ENCODE measurements at places on chromosomes 6 and 20.

DNA sequence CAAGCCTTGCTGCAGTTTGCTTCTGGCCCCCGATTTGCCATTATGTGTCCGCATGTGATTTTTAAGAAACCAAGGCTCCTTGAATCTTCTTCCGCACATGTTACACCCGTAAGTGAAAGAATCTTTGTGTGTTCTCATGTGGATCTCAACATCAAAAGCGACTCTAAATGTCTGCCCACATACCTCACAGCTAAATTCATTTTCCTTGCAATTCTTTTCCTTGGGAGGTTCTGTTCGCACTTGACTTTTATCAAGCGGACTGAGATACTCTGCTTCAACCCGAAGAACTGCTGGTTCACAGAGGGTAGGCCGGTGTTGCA lies 11.4 kb downstream of the ZNF217 start:
- no peak for DNase-seq

DNA sequence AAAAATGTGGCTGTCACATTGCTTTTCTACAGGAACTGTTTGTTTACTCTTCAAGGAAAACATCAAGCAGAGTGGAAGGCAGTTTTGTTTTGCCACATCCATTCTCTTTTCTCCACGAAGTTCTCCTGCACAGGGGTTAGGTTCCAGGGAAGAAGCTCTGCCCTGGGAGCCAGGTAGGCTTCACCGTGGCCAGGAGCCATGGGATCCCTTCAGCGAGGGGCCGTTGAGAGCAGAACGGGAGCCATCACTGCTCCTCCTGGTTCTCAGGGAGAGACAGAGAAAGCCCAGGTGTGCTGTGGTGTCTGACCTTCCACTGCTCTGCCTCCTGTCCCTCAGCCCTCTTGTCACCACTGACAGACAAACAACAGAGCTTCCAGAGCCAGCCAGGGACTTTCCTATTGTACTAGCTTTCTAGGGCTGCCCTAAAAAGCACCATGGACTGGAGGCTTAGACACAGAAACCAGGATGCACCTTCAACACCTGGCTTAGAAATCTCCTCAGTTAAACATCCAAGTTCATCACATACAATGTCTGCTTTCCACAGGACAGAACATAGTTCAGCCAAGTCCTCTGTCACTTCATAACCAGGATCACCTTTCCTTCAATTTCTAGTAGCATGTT lies 75.6 kb upstream of the SLC22A23 start:
- no peak for DNase-seq

- DNase-seq: no peak
These were observed 10.8 kb upstream of the ARMC2 start for GRCh38 chr6:108837236-108837971.

DNA sequence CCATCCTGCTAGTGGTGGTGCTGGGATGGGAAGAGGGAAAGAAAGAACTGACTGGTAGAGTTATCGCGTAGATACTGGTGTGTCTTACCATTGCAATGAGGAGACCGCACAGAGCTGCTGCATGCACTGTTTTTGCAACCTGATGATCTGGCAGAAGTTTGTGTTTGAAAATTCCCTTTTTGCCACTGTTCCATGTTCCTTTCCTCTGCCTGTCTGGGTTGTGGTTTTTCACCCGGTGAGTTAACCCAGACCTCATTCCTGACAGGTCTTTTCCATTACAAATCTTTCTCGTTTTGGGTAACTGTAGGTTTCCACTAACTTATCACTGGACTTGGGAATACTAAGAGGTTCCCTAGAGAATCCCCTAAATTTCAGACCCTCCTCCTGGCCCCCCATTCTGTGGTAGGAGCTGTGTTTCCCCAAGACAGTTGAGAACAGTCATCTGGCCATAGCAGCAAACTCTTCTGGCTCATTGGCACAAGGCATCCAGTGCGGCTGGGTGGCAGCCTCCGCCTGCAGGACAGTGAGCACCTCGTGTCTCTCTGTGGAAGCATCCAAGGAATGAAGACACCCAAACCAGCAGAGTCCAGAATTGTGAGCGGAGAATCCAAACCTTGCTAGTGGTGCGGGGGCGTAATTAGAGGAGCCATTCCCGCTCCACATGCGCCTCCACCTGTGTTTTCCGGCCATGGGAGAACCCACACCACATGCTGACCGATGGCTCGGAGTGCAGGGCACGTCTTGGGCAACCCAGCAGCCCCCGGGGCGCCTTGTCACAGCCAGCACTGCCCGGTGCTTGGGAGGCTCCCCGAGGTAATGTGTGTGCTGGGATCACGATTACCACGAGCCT lies 32.8 kb downstream of the ERMARD start:
- DNase-seq: no peak

DNA sequence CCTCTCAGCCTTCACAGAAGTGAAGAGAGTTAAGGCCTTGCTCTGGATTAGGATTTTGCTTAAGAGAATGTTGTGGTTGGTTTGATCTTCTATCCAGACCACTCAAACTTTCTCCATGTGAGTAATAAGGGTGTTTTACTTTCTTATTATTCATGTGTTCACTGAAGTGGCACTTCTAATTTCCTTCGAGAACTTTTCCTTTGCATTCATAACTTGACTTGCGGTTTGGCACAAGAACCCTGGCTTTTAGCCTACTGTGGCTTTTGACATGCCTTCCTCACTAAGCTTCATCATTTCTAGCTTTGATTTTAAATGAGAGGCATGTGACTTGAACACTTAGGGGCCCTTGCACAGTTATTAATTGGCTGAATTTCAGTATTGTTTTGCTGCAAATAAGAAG lies 166.1 kb upstream of the OPRM1 start:
- DNase-seq: no peak

- no peak for DNase-seq
These were observed 3.0 kb downstream of the THBS2 start for GRCh38 chr6:169250660-169251059.

- DNase-seq: no peak
These were observed 1.8 kb downstream of the NKX2-2 start for GRCh38 chr20:21511850-21512633.

DNA sequence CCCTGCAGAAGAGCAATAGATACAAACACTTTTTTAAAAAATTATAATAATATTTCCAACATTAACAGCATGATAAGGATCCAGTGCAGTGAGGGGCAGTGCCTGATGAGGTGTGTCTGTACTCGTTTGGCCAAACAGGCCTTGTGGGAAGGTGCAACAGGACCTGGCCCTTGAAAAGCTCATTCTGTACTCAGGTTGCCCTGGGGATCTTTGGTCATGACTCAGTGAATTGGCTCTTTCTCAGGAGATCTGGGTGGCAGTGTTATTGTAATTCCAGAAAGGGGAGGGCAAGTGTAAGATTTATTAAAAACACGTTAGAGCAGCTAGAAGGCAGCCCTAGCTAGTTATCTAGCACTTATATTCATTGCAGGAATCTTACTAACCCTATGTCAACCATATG lies 2.9 kb upstream of the SPINT3 start:
- no peak for DNase-seq

DNA sequence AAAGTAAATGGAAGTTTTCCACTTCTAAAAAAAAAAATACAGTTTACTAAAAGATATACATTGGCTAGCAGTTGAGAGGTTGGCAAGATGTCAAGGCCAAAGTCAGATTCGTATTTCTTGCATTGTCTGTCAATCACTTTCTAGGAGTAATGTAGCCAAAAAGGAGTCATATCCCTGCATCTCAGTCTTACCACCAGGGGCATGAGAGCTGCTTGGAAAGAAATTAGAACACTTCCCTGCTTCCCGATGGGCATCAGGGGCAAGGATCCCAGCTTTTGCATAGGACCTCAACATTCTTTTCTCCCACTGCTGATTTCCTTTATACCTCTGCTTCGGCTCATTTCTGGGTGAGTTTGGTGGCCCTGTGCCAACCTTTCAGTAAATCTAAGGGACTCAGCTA lies 581.0 kb upstream of the MAP3K7 start:
- DNase-seq: no peak

DNA sequence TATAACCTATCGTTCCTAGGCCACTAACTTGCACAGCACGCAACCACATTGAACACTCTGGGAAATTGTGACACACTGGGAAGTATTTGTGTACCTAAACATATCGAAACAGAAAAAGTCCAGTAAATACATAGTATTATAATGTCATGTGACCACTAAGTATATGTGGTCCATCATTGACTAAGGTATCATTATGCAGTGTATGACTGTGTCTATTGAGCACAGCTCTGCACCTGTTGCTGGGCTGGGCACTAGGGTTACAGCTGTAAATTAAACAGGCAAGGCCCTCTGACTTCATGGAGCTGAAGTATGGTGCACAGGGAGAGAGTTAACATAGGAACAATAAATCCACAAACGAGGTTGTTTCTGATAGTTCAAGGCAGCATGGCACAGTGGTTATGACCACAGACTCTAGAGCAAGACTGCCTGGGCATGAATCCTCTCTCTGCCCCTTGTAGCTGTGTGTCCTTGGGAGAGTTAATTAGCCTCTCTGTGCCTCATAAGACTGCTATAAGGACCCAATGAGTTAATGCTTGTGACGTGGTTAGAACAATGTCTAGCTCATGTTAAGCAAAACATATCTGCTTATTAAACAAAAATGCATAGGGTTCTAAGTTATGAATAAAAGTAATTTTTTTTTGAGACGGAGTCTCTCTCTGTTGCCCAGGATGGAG lies 10.6 kb downstream of the BCAS1 start:
- DNase-seq: no peak

- no peak for DNase-seq
These were observed 1287.0 kb upstream of the GJE1 start for GRCh38 chr6:140845701-140846100.

DNA sequence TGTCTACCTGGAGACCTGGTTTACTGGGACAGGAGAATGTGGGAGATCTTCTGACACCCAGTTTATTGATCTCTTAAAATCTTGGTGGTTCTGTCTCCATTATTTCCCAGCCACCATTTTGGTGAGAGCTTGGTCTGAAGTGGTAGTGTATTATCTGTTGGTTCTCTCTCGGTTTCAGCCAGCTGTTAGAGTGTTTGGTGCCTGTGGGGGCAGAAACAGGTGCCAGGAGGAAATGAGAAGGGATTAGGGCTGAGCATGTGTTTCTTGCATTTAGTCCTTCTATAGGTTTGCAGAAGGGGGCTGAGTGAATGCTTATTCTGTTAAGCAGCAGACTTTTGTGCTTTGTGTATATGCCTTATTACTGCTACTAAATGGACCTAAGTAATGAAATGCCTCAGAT lies 9.6 kb downstream of the JARID2 start:
- DNase-seq: no peak

DNA sequence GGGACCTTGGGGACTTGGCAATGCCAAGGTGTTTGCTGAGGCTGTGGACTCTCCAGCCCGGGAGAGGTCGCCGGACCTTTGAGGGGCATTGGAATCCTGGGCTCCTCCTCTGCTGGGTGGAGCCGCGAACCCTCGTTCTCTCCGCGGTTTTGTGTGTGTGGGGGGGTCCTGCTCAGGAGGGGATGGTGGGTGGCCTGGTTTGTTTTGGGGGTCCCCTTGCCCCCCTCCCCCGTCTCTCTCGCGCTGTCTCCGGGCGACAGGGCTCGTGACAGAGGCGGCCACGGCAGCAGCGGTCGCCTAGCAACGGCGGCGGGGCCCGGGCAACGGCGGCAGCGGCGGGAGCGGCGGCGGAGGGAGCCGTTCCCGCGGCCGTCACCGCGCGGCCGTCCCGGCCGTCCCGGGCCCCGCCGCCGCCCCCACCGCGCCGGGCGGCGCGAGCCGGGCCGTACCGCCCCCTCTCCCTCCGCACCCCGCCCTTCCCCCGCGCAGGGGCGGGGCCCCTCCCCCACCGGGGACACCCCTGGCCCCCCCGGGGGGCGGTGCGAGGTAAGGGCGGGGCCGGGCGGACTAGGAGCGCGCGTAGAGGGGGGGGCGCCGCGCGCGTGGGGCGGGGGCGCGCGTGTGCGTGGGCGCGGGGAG lies 7.8 kb downstream of the SYNGAP1 start:
- DNase-seq: peak; percentile 66

DNA sequence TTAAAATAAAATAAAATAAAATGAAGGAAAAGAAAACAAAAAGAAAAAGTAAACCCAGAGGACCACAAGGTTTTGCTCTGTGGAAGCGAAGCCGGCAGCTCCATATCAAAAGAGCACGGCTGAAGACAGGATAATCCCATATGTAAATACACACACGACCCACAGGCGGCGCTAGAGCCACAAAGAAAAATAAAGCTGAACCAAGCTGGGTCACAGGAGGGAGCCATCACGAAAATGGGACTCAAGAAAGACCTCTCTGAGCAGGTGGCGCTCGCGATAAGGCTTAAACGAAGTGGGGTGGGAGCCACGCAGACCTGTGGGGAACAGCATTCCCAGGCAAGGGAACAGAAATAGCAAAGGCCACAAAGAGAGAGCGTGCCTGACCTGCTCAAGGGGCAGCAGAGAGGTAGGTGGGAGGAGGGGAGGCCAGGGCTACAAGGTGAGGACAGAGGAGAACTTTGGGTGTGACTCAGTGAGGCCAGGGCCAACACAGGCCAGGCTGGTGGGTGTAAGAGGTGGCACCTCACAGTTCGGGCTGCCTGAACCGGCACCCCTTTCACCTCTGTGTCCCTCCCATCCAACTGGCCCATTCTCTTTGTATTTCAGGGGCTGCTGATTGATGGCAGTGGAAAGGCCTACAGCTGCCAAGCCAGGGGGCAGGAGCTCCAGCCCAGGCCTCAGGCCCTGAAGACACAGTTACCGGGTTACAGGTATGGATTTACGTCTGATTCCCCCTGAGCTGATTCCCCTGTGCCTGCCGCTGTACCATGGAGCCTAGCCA lies 26.0 kb downstream of the PTGIS start:
- DNase-seq: peak; percentile 33

DNA sequence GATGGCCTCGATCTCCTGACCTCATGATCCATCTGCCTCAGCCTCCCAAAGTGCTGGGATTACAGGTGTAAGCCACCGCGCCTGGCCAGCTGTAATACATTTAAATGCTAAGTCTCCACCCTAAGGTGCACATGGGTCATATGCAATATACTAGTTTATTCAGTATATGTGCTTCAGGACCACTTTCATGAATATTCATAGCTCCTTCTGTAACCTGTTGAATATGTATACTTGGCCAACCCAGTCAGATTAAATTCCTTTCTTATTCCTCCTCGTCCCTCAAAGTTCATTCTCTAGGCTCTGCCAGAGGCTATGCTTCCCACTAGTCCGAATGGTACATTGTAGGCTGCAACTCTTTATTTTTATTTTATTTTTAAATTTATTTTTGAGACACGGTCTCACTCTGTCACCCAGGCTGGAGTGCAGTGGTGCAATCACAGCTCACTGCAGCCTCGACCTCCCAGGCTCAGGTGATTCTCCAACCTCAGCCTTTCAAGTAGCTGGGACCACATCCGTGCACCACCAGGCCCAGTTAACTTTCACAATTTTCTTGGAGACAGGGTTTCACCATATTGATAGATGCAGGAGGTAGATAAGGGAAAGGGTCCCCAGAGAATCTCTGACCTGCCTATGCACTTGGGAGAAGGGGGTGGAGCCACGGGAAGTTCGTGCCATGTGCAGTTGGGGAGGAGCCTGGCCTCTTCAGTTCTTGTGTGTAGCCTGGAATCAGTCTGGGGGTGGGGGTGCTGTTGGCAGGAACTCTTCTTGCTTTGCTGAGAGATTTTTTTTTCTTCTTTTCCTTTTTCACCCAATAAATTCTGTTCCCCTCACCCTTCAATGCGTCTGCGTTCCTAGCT lies 41.3 kb upstream of the DDR1 start:
- DNase-seq: no peak

- DNase-seq: no peak
These were observed 49.7 kb upstream of the SLCO4A1 start for GRCh38 chr20:62592506-62593177.

- DNase-seq: no peak
These were observed 97.9 kb upstream of the SNX9 start for GRCh38 chr6:157724960-157725741.

- DNase-seq: no peak
These were observed 238.6 kb downstream of the TFAP2B start for GRCh38 chr6:51057296-51057695.

Measured in stimulated activated CD8-positive, alpha-beta memory T cell treated with anti-CD3 and anti-CD28 coated beads, Interleukin-7, amount 100 ng/mL, for 4 hours (primary cell).